ENCODE measurements at places on chromosomes 7 and 10.

GRCh38 chr7:12391922-12392615 lies 11.6 kb downstream of the VWDE start:
- peak; percentile 19 for DNase-seq

GRCh38 chr10:86661161-86662025 lies 6.9 kb upstream of the LDB3 start:
- no peak for DNase-seq

- no peak for DNase-seq
These were observed 906.8 kb downstream of the LRMDA start for GRCh38 chr10:76338187-76338586.

GRCh38 chr10:105949721-105950120 lies 1214.8 kb downstream of the SORCS1 start:
- no peak for DNase-seq

GRCh38 chr10:73585327-73585726 lies 5.8 kb downstream of the USP54 start:
- DNase-seq: no peak

DNA sequence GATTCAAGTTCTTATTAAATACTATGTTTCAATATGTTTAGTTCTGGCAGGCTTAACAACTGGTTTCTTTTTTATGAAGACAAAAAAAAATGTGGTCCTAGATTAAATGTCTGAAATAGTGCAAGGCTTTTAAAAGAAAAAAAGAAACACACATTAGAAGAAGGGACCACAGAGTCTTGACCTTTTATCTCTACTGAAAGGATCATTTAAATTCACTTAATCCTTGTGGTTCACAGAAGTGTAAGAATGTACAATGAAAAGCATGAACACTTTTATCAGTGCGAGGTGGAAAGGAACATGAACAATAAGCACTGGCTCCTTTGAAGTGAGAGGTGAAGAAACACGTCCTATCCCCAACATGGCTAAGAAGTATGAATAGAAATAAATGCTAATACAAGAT lies 765.1 kb downstream of the MAGI2 start:
- no peak for DNase-seq

GRCh38 chr10:96478355-96478754 lies 35.4 kb downstream of the TLL2 start:
- no peak for DNase-seq

DNA sequence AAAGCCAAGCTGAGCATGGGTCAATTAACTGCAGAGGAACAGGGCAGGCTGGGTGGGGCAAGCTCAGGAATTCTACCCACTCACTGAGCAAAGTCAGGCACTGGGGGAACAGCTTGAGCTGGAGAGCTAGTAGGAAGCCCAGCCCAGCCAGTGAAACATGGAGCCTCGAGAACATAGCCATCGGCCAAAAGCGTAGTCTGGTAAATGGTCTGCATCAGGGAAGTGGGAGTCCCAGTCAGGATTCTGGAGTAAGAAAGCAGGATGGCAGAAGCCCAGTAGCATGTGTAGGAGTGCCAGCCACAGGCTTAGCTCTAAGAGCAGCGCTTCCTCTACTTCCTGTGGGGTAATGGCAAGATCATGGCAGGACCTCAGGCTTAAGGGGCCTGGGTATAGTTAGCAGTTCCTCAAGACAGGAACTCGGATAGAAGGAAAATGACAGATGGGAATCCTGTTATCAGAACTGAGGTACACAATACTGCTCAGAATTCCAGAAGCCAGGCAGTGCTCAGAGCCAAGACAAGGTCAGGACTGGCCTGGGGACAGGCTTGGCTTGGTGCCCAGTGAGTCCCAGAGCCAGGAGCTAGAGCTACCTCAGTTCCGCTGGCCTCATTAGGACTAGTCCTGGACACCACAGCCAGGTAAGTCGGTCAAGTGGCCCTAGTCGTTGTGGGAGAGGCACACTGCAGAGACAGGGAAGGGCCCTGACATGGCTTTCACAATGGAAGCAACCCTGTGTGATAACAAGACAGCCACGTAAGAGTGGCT lies 65.4 kb upstream of the MXI1 start:
- no peak for DNase-seq

- DNase-seq: no peak
These were observed 8.5 kb upstream of the METTL27 start for GRCh38 chr7:73850781-73851207.

- DNase-seq: no peak
These were observed 78.5 kb downstream of the CALD1 start for GRCh38 chr7:134857958-134858357.

- no peak for DNase-seq
These were observed 238.2 kb downstream of the SKAP2 start for GRCh38 chr7:26626156-26626555.

DNA sequence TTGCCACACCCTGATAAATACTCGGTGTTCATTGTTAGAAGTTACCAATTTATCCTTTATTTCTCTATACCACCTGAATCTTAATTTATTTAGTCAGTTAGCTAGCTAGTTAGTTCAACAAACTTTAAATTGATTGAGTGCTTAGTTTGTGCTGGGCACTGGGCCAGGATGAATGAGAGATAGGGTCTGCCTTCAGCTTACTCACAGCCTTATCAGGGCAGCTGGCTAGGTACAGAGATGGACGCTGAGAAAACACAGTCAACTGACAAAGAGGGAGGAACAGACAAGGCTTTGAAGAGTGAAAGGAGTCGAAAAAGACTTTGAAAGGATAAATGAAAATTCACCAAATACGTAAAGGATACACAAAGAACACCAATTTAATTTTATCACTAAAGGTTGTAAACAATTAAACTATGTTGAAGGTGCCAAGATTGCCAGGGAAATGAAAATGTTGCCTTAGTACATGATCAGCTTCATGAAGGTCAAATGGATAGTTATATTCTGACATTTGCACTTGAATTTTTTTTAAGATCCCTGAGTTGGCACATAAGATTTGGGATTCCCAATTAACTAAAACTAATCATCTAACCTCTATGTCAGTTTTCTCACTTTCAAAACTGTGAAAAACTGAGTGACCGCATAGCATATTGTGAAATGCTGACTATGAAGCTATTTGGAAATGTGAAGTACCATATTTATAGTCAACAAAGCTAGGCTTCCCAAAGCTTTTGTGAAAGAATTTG lies 2.1 kb downstream of the CAV2 start:
- no peak for DNase-seq

- no peak for DNase-seq
These were observed 847 bp downstream of the BTAF1 start for GRCh38 chr10:91924212-91925021.

GRCh38 chr10:63133056-63133820 lies at the start of gene NRBF2:
TSS of gene NRBF2 (plus strand) at chr10:63133328. CDS start at chr10:63133471, 143 bp downstream.
- peak; percentile 68 for DNase-seq

- peak; percentile 50 for DNase-seq
These were observed 195.3 kb downstream of the PHTF2 start for GRCh38 chr7:77993838-77994237.
